ENCODE measurements at places on chromosomes 6 and 20.

DNA sequence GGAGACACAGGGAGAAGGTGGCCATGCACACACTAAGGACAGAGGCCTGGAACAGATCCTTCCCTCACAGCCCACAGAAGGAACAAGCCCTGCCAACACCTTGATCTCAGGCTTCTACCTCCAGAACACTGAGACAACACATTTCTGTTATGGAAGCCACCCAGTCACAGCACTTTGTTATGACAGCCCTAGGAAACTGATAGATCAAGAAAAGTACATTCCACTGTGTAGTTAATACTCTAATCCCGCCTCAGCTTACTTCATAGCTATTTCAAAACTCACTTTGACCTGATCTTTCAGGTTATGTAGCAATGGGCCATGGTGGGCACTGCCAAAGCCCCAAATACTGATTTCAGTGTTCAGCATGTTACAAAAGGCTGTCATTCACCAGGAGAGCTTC, 66.8 kb downstream of the CD24 start:
- DNase-seq: no peak

DNA sequence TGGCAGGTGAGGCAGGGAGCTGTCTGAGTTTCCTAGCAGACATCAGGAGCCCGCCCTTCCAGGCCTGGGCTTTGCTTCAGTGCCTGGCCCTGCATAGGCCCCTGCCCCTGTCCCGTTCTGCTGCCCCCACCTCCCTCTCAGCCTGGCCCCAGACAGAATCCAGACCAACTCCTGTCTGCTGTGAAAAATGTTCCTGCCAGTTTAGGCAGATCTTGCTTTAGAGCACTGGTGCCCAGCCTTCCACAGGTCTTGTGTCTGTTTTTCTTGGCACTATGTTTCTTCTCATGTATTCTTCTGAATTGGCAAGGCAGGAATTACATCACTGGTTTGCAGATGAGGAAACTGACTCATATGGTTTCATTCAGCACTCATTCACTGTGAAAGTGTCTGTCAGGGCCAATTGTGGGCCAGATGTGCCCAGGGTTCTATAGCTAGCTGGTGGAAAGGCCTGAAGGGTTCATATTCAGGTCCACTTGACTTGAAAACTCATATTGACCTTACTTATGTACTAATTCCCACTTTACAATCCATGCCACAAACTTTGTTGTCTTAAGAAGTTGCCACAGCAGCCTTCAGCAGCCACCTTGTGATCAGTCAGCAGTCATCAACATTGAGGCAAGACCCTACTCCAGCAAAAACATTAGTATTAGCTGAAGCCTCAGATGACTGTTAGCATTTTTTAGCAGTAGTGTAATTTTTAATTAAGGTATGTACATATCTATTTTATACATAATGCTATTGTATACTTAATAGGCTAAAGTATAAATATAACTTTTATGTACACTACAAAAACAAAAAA, 40.5 kb downstream of the HLA-F start:
- no peak for DNase-seq

DNA sequence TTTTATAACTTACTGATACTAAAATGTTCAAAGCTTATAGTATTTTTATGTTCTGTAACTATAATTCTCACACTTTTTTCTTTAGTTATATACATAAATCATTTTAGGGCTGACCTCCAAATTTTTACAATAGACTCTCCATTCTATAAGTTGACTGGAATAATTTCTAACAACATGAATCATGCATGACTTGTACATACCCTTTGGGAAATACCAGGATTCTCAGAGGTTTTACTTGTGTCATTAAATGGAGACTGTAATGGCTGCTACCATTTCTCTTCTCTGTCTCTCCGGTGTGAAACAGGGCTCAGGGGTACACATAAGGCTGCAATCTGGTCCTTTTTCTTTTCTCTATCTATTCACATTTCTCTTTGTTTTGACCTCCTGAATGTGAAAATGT, 222.2 kb upstream of the FLRT3 start:
- no peak for DNase-seq

GRCh38 chr20:57224641-57225138, 41.8 kb downstream of the BMP7 start:
- DNase-seq: no peak

- no peak for DNase-seq
Measured at GRCh38 chr20:17674722-17675518, 7.1 kb downstream of the RRBP1 start.

- DNase-seq: no peak
Measured at GRCh38 chr20:62282103-62282502, 20.7 kb upstream of the ADRM1 start.

DNA sequence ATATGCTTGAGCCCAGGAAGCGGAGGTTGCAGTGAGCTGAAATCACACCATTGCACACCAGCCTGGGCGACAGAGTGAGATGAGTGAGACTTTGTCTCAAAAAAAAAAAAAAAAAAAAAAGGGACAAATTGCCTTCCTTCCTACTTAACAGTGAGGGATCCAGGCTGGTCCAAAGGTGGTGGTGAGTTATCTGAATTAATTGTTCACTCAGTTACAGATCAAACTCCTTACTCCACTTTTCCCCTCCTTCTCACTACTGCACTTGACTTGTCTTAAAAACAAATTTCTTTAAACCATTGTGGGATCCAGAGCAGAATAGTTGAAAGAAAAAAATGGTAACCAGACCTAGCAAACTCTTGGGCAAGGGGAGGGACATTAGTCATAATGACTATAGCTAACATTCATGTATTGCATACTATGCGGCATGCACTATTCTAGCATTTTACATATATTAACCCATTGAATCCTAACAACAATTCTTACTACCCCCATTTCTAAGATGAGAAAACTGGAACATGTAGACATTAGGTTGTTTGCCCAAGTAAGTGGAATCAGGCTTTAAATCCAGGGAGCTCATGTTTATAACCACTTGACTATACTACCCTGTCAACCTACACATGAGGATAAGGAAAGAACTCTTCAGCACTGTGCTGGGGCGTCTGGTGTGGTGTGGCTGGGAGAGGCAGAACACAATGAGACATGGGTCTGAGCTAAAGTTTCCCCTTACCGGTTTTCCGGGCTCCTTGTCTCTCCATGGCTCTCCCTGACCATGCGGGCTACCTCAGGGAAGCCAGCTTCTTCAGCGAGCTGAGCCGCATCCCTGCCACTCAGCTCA, 1.5 kb downstream of the GPANK1 start:
- no peak for DNase-seq

DNA sequence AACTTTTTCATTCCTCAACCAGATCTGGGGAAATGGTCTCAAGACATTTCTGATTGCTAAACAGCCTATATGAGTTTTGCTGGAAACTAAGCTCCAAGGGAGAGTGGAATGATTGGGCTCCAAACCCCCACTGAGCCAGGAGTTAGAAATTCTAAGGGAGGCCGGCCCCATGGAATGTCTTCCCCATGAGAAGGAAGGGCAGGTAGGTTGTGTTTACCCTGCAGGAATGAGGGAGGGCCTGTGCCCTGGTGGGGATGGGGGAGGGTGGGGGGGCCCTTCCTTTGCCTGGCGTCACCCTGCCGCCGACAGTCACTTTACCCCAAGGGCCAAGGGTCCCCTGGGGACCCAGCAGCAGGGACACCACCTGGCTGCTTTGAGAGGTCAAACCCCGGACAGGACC, 298.9 kb downstream of the TFAP2C start:
- no peak for DNase-seq

DNA sequence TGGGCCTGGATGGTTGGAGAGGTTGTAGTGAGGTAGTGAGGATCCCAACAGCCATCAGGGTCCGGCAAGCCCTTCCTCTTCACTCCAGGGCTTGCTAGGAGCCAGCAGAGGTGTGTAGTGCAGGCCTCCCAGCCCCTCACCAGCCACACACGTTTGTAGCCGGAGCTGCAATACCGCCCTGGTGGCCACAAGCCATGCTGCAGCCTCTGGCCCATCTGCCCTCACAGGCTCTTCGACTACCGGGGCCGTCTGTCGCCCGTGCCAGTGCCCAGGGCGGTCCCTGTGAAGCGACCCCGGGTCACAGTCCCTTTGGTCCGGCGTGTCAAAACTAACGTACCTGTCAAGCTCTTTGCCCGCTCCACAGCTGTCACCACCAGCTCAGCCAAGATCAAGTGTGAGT, 36.4 kb downstream of the EIF2S2 start:
- DNase-seq: no peak

DNA sequence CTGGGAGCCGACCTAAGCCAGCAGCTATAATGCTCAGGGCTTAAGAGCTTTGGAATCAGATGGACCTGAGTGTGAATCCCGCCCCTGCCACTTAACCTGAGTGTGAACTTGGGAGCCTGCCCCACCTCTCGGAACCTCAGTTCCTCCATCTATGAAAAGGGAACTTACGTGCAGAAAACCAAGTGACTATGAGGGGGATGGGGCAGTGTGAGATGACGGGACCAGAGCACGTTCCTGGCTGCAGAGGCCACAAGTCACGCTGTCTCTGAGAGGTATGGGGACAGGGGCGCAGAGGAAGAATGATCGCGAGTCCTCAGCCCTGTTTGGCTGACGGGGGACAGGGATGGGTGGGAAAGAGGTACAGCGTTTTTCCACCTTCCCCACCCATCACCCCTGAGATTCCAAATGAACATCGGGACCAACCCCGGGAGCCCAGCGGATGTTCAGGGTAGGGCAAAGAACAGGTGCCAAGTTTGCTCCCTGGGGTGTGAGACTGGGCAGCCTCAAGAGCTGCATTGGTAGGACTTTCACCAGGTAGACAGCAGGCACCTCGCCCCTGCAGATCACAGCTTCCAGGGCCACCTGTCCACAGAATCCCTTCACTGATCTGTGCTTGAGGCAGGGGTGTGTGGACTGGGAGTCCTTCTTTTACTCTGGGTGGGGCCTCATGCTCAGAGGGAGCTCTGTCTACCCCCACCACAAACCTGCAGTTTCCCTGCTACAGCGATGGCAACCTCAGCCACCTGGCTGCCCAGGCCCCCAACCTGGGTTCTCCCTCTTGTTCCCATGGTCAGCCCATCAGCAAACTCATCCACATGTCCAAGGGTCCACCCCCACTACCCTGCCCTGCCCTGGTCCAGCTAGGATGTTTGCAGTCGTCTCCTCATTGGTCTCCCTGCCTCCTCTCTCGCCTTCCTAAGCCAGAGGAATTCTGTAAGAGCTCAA, 85.8 kb downstream of the CEBPB start:
- no peak for DNase-seq

- DNase-seq: no peak
Measured at GRCh38 chr6:160218810-160219209, 39.8 kb downstream of the SLC22A2 start.

DNA sequence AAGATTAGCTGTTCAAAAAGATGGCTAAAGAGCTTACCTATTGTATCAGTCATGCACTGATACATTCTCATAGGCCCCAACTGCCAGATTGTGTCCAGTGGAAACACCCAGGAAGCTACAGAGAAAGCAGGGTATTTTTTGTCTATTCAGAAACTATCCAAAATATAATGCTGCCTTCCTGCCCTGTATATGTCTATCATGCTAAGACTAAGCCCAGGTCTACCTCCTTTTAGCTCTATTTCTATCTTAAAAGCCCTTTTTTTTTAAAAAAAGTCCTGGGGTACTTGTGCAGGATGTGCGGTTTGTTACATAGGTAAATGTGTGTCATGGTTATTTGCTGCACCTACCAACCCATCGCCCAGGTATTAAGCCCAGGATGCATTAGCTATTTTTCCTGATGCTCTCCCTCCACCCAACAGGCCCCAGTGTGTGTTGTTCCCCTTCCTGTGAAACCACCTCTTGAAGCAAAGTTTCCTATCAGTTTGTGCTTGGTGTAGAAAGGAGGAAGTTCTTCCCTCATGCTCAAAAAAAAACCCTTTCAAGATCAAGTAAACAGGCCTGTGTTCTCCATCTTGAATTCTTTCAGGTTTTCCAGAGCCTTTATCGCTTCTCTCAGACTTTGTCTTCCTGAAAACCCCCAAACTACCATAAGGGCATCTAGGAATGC, 514 bp downstream of the DEFB129 start:
- no peak for DNase-seq

DNA sequence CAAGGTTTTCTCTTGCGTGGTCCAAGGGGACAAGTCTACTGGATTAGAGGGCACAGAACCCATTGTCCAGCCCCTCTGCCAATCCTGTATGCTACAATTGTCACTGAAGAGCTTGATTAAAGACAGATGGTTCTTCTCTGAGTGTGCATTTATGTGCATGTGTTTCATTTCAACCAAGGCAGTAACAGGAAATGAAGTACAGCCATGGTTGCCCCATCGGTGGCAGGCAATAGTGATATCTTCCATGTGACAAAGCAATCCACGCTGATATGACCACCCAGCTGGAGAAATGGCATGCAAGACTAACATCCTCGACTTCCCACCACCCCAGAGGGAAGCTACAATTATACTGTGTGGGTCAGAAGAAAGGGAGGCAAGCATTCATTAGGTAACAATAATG, 85.5 kb downstream of the UNC5CL start:
- DNase-seq: no peak

GRCh38 chr6:4186385-4186784, 51.0 kb upstream of the ECI2 start:
- DNase-seq: no peak

GRCh38 chr6:164690702-164691500, 618.5 kb downstream of the C6orf118 start:
- DNase-seq: no peak

GRCh38 chr6:163416557-163417253, 2.2 kb downstream of the QKI start:
- no peak for DNase-seq

DNA sequence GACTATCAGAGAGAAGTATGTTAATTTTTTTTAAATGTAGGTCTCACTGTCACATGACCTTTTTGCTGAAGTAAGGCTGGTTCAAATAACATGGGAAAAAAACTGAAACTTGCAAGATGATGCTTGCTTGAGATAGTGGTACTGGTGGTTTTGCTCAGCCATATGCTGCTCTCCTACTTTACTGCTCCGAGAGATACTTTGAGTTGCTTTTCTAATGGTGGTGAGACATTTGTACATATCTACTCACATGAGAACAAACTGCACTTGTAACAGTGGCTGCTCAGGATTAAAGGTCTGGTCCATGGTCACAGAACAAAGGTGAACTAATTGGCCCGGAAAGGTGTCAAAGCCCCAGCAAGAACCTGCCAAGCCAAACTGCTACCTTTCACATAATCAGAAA, 106.2 kb upstream of the BEND3 start:
- DNase-seq: no peak

- no peak for DNase-seq
Measured at GRCh38 chr6:79094938-79095337, 16.9 kb upstream of the PHIP start.

DNA sequence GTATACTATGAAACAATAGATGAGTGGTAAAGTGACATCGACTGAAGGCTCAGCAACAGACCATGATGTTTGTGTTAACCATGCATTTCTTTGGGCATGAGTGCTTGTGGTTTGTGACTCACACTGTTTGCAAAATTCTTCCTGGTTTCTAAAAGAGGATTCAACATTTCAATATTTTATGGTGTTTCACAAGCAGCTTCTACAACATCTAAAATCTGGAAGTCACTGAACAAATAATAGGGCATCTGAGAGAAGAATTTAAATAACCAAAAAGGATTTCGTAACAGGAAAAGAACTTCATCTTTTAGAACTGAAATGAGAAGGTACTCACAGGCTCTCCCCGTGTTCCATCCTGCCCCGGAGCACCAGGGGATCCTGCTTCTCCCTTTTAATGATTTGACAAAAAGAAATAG, 146.2 kb downstream of the COL21A1 start:
- no peak for DNase-seq

All from stimulated activated CD4-positive, alpha-beta T cell treated with anti-CD3 and anti-CD28 coated beads, Interleukin-4, amount 100 ng/mL, for 4 hours (primary cell).